CD4-positive, alpha-beta T cell treated with Interleukin-6 for 4 hours (primary cell): ENCODE measurements at places on chromosomes 5 and 9.

DNA sequence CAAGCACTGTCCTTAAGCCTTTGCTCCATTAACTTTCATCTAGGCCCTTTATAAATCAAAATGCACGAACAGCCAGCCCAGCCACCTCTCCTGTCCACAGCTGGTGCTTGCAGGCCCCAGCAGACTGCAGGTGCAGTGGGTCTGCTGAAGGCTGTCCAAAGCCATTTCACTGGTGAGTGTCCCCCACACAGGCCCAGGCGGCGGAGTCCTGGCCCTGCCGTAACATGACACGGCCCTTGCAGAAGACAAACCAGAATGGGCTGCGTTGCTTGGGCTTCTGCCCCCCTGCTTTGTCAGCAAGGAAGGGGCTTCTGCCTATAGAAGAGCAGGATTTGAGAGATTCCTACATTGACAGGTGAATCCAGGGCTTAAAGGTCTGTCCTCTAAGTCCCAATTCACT is 188.6 kb downstream of the NR3C1 start:
- no peak for DNase-seq

DNA sequence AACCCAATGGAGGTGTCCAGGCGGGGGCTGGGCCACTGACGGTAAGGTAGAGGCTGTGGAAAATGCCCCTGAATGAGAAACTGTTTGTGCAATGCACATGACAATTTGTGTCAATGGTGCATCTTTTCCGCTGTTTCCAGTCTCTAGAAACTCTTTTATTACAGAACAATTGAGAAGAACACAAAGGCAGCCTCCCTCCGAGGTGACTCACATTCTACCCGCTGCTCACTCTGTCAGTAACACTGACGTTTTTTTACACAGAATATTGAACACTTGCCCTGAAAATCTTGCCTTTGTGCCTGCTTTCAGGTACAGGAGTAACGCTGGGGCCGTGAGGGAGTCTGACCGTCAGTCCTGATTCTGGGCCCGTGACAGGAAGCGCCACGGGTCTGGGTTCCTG is 11.7 kb upstream of the TENT4A start:
- DNase-seq = no peak

DNA sequence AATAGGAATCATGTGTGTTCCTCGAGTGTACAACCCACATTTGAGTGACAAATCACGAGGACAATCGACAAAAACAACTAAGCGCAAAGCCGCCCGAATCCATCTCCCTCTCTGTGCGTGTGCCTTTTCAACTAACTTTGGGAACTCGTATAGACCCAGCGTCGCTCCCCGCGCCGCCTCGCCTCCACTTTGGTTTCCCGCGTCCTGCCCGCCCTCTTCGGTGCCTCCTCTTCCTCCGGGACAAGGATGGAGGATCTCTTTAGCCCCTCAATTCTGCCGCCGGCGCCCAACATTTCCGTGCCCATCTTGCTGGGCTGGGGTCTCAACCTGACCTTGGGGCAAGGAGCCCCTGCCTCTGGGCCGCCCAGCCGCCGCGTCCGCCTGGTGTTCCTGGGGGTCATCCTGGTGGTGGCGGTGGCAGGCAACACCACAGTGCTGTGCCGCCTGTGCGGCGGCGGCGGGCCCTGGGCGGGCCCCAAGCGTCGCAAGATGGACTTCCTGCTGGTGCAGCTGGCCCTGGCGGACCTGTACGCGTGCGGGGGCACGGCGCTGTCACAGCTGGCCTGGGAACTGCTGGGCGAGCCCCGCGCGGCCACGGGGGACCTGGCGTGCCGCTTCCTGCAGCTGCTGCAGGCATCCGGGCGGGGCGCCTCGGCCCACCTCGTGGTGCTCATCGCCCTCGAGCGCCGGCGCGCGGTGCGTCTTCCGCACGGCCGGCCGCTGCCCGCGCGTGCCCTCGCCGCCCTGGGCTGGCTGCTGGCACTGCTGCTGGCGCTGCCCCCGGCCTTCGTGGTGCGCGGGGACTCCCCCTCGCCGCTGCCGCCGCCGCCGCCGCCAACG is at the start of gene GPR150:
TSS of gene GPR150 (plus strand) at position 58 of the 840 bp plus-strand sequence. CDS start at position 247, 189 bp downstream.
- DNase-seq = peak; percentile 73

DNA sequence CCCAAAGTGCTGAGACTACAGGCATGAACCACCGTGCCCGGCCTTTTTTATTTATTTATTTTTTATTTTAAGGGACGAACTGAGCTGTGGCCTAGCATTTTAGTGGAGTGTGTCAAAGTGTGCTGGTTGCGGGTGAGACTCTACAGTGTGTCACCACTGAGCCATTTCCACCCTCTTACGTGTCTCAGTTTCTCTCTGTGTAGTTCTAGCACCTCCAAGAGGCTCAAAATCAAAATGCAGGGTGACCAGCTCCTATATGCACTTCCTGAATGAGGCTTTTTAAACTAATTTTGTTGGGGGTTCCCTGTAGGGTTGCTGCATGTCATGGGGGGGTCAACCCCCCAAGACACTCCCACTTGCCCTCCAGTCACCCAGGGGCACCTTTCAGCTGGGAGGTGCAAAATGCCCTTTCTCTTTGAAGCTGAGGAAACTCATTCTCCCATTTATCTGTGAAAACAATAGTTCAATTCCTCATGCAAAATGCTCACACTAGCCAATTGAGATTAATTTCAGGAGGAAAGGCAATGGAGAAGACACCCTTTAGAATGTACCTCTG is 69.3 kb downstream of the COL15A1 start:
- DNase-seq = peak; percentile 15

GRCh38 chr5:123965626-123966025 is 453.6 kb downstream of the CSNK1G3 start:
- DNase-seq = no peak

DNA sequence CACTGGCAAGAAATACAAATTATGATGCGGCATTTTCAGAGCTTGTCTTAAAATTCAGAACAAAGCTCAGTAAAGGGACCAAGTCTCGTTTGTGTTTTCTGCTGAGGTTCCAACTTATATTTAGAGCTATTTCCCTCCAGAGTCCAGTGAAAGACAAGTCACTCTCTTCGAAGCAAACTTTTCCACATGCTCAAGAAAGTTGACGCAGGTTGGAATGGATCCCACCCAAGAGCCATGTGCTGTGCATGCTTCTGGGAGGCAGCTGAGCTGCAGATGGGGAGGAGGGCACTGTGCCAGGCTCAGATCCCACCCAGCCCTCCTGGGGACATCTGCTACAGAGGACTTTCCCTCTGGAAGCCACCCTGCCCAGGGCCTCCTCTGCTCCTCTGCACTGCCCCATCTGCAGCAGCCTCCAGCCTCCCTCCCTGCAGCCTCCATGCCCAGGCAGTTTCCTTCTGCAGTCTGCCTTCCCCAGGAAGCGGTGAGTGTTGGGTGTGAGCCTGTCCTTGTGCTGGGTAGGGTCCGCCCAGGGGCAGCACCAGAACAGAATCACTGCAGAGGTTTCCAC is 75.3 kb downstream of the COL23A1 start:
- DNase-seq = no peak
